ENCODE measurements at places on chromosomes 12 and 14. TPM values are rescaled to one million over a fixed set of nuclear protein-coding genes. Genes with fewer than 3 reads are reported as not detected.

- no peak for DNase-seq
Observed at GRCh38 chr12:16076970-16077522, 165.9 kb downstream of the DERA start.

DNA sequence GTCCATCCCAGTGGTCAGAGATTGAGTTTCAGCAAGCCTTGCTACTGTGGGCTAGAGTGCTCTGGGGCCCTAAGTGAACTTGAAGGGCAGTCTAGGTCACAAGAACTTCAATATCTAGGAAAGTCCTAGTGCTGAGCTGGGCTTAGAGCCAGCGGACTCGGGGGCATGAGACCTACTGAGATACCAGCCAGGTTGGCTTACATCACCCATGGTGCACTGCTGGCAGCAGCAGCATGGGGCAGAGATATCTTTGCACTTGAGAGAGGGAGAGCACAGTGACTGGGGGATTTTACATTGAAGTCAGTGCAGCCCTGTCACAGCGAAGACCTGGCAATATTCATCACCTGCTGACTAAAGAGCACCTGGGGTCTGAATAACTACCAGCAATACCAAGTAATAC is 158.3 kb upstream of the PRKD1 start:
- no peak for DNase-seq

DNA sequence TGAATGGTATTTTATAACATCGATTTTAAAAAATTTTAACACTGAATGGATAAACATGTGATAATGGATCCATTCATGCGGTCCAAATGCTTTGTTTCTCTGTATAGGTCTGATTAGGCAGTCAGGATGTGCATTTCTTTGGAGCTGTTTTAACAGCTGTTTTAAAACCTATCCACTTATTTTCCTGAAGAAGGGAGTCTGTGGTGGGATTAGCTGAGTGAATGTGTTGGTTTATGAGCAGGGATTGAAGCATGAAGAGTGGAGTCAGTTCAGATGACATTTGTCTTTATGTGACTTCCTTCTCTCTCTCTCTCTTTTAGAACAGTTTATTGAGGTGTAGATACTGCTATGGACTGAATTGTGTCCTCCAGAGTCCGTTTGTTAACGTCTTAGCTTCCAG is 37.7 kb downstream of the GLT8D2 start:
- DNase-seq: no peak

GRCh38 chr14:59816941-59817340 is 53.6 kb downstream of the RTN1 start:
- no peak for DNase-seq

DNA sequence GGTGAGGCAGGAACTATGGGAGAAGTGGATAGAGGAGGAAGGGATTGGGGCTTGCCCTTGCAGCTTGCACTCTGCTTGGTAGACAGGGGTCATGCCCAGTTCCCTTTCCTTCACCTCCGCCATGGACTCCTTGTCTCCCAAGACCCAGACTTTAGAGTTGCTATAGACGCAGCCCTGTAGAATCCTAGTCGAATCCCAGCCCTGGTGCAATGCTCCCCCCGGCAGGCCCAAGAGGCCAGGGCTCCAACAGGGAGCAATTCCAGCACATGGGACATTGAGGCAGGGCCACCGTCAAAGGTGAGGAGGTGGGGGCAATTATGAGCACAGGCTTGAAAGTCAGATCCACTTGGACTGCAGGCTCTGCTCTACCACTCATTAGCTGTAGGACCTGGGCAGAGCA is 29.5 kb upstream of the BCDIN3D start:
- no peak for DNase-seq

GRCh38 chr14:30484976-30485375 is 74.0 kb upstream of the G2E3 start:
- DNase-seq: no peak

GRCh38 chr14:68401317-68401716 is 391.6 kb downstream of the ZFP36L1 start:
- DNase-seq: no peak

The CCND2 gene
- not detected for polyA plus RNA-seq

The KCNC2 gene
- not detected for polyA plus RNA-seq
